ENCODE measurements at places on chromosomes 1 and 21.

GRCh38 chr1:219318826-219319225 is 145.1 kb downstream of the LYPLAL1 start:
- DNase-seq: no peak

DNA sequence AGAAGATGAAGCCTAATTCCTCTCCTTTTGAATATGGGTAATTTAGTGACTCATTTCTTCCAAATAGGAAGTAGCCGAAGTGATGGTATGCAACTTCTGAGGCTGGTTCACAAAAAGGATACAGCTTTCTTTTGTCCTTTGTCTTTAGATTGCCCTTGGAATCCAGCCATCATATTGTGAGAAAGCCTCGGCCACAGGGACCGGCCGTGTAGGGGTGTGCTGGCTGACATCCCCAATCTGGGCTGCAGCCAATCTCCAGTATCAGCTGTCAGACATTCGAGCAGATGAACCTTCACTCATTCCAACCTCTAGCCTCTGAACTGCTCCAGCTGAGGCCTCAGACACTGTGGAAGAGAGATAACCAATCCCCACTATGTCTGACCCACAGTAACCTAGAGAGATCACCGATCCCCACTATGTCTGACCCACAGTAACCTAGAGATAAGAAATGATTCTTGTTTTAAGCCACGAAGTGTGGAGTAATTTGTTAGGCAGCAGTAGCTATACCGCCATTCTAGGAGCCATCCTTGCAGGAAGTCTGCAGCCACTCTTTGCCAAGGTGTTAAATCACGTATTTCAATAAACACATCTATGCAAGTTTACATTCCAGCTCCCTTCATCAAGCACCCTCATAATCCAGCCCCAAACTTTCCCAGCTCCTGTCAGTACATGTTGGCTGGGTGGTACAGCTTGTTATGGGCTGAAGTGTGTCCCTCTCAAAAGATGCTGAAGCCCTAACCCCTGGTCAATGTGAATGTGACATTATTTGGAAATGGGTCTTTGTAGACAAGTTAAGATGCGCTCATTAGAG is 2.9 kb upstream of the DIP2A start:
- peak; percentile 97 for DNase-seq

- DNase-seq: no peak
Observed at GRCh38 chr21:35025206-35026152, 23.6 kb downstream of the RUNX1 start.

DNA sequence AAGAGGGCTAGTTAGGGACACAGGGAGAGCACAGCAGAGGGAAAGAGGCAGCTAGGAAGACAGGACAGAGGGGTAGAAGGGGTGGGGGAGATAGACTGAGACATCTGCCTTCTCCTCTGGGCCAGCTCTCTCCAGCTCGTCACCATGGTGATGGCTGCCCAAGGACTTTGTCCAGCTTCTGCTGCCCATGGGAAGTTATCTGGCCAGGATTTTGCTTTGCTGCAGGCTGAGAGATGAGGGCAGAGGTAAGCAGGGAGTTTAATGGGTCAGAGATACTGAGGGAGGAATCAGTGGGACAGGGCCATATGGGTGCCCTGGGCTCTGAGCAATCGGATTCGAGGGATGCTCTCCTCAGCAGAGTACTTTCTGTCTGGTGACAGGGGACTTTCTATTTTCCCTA is 34.5 kb upstream of the GPR37L1 start:
- no peak for DNase-seq

DNA sequence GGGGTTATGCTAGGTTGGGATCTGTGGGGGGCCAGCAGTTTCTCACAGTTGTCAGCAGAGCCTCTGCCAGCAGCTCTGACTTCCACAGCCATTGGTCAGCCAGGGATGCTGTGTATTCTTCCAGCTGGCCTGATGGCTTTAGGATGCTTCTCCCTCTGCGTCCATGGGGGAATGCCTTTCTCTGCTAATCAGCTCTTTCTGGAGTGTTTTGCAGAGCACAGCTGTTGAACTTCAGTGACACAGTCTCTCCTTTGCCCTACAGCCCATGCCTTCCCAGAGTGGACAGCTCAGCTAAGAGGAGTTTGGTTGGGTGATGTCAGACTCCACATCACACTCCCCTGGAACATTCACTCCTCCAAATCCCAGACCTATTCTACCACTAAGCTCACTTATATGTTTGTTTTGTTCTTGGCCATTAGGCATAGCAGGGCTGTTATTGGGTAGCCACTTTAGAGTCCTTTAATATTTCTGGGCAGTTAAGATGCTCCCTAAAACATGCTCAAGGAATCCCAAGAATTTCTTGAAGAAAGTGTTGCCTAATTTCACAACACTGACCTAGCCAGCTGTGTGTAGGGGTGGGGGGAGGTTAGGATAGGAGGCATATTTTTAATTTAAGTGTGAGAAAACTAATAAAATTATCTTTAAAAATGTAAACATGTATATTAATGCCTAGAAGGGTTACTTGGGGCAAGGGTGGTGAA is 75.3 kb upstream of the KIAA0040 start:
- DNase-seq: no peak

- DNase-seq: peak; percentile 19
Observed at GRCh38 chr1:159786465-159786864, 5.7 kb downstream of the DUSP23 start.

DNA sequence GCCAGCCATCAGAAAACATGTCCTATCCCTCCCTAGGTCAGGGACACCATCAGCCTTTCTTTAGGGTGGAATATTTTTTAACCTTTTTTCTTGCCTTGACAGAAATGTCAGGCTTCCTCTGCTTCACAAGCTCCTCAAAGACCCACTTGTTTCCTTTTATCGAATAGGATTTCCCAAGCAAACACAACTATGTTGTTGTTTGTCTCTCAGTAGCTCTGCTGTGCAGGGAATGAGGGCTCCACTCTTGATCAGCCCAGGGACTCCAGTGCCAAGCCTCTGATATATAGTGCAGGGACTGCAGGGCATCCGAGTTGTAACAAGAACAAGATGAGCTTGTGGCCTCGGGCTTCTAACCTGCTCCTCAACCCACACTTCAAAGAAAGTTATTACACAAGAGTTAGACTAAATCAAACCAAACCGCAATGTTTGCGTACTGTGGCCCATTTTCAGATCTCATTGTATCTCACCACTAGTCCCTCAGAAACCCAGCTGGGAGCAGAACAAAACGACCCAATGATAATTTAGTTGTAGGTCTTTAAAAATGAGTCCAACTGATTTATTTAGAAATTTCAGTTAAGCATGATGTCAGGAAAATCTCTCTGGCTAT is 108.1 kb downstream of the ATG4C start:
- DNase-seq: no peak
